ENCODE measurements at places on chromosomes 3 and 15. TPM values are rescaled to one million over a fixed set of nuclear protein-coding genes. Genes with fewer than 3 reads are reported as not detected.

DNA sequence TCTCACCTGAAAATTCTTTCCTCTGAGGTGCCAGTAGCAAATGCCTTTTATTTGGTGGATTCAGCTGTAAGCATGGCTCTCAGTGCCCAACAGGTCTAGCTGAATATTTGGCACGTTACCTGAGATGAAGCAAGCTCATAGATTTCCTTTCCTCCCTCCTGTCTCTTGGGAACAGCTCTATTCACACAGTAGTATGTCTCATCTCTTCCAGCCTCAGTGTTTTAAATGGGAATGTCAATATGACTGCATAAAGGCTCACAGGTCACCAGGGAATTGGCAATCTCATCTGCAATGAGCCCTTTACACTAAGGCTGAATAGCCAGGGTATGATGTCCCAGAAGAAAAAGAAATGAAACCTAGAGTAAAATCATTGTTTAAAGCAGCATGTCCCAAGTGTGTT lies 733.5 kb downstream of the NTRK3 start:
- no peak for DNase-seq

GRCh38 chr15:47917881-47918280 lies 200.6 kb downstream of the SEMA6D start:
- DNase-seq: no peak

DNA sequence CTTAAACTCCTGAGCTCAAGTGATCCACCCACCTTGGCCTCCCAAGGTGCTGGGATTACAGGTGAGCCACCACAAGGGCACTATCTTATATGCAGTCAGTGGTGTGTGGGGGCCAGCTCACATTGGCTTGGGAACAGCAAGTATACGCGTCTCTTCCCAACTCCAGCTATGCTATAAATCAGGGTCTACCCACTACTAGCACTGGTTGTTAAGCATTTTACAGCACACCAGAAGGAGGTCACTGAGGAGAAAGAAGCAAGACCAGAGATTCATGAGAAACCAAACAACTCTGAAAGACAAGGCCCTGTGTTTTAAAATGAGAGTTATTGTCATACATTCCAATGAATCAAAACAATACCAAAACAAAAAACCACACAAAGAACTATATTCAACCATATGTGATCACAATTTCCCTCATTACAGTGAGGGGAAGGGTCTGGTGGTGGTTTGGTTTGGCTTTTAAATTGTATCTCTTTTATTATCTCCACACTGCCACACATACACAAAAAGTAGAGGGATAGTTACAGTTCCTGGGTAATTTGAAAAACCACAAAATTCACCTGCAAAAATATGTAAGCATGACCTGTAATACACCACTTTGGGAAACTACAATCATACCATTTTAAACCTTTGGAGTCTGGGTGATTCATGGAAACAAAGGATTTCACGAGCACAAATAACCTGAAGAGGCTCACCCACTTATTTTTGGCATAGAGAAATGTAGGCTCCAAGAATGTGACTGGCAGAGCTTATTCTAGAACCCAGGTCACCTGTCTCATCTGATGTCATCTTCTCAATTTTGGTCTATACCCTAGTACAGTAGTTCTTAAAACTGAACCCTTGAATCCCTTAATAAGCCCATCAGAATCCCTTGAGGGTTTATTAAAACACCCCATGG lies 5.2 kb downstream of the MAGI1 start:
- no peak for DNase-seq

DNA sequence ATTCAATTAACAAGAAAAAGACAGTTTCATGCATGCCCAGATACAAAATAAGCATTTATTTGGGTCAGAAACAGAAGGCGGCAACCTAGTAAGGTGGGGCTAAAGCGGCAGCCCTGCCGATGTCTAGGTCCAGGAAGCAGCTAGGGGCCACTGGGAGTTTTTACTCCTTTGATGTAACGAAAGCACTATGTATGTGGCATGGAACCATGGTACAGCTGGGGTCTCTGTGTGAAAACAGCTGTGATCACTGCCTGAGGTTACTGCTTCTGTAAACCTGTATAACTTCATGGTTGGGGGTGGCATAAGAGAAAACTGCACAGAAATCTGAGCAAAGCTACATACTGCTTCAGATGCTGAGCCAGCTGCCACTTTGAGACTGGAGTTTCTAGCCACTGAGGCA lies 119.5 kb downstream of the ZNF280D start:
- no peak for DNase-seq

GRCh38 chr3:20572473-20572872 lies 386.5 kb upstream of the SGO1 start:
- DNase-seq: no peak

GRCh38 chr15:78394981-78395616 lies 42.9 kb upstream of the IREB2 start:
- DNase-seq: no peak

DNA sequence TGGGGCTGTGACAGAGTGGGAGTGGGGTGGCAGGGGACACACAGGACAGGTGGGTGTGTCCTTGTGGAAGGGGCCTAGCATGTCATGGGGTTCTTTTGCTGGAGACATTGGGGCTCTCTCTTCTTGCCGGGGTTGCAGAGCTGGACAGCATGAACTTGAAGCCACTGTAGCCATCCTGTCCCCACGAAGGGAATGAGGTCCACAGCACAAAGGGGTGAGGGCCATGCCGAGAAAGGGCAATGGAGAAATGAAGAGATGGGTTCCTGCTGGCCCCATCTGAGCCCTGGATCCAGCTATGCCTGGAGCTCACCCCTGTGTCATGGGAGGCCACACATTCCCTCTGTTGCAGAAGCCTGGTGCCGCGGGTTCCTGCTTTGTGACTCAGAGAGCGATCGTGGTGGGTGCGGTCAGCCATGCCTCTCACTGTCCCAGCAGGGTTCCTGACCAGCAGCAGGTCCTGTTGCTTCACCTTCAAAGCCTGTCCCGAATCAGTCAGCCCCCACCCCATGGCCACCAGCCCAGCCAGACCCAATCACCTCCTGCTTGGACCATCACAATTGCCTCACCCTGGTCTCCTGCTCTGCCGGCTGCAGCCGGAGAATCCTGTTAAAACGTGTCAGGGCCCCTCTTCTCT lies 50.0 kb downstream of the DNAJB8 start:
- DNase-seq: no peak

- no peak for DNase-seq
These were observed 71.4 kb upstream of the LRIG1 start for GRCh38 chr3:66572090-66572675.

DNA sequence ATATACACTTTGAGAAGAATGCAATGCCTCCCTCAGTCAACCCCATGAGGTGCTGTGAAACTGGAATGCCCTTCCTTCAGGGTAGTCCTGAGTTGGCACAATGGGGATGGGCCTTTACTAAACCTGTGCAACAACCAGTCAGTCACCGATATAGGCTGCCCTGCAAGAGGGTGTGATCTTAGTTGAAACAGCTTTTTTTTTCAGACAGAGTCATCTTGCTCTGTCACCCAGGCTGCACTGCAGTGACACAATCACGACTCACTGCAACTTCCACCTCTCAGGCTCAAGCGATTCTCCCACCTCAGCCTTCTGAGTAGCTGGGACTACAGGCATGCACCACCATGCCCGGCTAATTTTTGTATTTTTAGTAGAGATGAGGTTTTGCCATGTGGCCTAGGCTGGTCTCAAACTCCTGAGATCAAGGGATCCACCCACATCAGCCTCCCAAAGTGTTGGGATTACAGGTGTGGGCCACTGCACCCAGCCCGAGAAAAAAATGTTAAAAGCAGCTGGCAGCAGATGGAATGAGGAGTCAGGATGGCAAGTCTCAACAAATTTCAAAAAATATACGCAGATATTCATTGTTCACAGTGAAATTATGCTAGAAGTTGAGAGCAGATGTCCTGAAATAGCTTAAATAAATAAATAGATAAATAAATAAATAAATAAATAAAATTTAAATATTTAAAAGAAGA lies 31.8 kb downstream of the MYO5A start:
- no peak for DNase-seq

GRCh38 chr3:5192571-5193365 lies 5.3 kb downstream of the EDEM1 start:
- no peak for DNase-seq

- DNase-seq: no peak
These were observed 15.8 kb downstream of the SOX2 start for GRCh38 chr3:181727341-181728032.

DNA sequence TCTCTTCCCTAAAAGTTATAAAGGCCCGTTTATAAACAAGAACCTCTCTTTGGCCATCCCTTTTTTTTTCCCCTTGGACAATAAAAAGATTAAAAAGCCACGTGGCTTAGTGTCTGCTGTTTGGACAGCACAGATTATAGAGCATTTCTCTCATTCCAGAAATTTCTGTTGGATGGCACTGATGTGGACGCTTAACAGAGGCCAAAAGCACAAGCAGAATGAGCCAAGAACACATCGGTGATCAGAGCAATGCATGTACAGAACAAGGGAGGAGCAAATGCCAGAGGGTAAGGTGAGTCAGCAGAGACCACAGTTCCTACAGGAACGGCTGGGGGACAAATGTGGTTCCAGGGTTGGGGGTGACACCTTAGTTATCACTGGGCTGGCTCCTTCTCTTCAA lies 30.3 kb upstream of the CTNNB1 start:
- DNase-seq: no peak

GRCh38 chr3:170724599-170725280 lies 138.9 kb upstream of the SLC7A14 start:
- no peak for DNase-seq

DNA sequence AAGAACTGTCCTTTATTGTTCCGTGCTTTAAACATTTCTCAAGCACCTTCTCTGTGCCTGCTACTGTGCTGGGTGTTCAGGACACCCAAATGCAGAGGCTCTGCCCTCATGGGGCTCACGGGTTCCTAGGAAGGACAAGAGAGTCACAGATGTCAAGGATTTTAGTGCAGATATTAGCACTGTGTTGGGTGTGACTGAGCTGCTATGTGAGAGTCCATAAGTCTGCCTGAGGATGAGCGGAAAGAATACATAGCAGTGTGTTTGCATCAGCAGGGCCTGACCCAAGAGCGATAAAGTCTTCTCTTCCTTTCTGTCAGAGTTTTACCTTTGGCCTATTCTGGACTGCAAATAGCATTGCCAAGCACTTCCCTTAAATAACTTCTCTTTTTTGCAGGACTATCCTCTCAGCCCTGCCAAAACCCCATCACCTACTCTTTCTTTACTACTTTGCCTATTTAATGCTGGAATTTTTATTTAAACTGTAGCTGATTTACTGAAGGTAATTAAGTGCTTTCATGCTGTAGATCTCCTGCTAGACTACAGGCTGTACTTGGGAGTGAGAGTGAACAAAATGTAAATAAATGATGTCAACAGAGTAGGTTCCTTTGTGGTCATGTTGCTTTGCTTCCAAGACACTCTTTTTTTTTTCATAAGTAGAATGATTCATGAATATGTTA lies 459.4 kb upstream of the TPRG1 start:
- DNase-seq: peak; percentile 33

C3orf18 gene
- 4.2 TPM for total RNA-seq

CCDC13 gene
- 1.5 TPM for total RNA-seq

UNC13C gene
- not detected for total RNA-seq

CCDC51 gene
- total RNA-seq: 10.8 TPM

SPATA12 gene
- 0.18 TPM for total RNA-seq

SUSD5 gene
- 2.5 TPM for total RNA-seq

LMAN1L gene
- total RNA-seq: not detected

LRIG1 gene
- 31.2 TPM for total RNA-seq

ZIC1 gene
- total RNA-seq: 0.06 TPM

MINAR1 gene
- total RNA-seq: 0.29 TPM
